ENCODE measurements at places on chromosomes 5 and 9.

GRCh38 chr9:8284884-8285283 lies 485.3 kb upstream of the DMAC1 start:
- DNase-seq = no peak

DNA sequence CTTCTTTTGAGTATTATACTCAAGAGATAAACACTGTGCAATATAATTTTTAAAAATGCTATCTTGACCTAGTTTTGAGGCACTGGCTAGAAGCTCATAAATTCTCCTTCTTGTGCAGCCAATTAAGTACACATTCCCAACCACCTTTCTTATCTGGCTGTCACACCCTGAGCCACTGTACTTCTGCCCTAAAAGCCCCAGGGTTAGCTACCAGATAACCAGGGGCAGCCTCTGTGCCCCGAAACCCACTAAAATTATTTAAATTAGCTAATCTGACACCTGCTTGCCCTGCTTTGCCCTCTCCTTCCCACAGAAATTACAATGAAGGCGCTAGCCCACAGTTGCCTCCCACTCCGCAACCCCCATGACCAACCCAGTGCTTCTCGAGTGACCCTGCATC lies 597.3 kb upstream of the TYRP1 start:
- no peak for DNase-seq

DNA sequence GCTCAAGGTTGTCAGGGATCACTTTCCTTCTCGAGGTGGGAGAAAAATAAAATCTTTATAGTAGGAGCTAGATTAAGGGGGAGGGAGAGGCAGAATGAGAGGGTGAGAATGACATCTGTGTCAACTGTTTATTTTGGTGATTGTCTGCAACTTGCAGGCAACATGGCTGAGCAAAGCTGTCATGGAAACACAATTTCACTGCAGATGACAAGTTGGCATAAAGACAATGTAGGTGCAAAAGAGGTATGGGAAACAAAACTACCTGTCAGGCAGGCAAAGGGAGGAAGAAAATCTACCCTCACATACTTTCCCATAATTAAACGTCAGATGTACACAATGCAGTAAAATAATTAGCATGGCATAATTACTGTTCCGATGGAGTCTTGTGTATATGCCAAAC lies 167.4 kb downstream of the SLIT3 start:
- no peak for DNase-seq

DNA sequence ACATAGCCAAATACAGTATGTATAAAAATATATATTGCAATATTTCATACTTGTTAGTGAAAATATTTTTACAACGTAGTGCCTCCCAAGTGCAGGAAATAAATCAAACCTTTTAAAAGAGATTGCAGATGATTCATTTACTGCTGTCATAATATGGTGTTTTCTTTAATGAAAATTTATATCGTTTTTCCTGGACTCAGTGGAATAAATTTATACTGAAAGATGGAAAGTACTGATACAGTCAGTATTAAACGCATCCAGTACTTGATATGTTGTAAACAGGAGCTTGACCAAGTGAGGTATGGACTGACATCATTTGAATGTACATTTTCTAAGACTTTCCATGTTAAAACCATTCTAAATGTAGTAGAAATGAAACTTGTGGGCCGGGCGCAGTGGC lies 143.4 kb upstream of the ZNF608 start:
- DNase-seq = no peak

DNA sequence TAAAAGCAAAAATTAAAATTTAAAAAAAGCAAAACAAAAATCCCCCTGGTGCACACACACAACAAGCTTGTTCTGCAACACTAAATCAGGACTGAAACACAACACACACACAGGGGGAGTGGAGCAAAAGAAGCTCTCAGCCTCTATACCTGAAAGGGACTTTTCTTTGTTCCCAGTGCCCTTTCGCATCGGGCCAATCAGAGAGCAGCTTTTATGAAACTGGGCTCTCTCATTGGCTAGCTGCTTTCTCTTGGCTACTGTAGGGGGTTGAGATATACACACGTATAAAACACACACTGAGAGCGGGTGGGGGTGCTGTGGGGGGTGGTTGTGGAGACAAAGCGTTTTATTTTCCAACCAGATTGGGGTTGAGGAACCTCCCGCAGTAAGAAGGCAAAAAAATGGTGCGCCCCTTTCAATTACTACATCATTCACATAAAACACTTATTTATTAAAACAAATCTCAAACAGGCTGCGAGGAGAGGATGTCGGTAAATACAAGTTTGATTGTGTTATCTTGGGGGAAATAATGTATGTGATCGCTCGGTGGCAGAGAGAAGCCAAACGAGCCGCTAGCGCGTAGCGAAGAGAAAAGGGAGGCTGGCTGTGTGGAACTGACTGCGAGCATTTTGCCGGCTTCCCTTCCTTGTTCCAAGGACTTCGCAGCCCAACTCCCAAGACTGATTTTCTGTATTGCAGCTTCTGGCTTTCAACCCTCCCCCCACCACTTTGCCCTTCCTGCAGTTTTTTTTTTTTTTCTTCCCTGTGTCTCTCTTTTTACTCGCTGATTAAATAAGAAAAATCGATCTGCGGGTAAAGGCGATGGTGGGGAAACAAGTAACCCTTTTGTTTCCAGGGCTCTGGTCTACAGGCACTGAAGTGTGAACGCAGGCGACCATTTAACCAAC lies 2.5 kb upstream of the ZNF608 start:
- DNase-seq = peak; percentile 95

DNA sequence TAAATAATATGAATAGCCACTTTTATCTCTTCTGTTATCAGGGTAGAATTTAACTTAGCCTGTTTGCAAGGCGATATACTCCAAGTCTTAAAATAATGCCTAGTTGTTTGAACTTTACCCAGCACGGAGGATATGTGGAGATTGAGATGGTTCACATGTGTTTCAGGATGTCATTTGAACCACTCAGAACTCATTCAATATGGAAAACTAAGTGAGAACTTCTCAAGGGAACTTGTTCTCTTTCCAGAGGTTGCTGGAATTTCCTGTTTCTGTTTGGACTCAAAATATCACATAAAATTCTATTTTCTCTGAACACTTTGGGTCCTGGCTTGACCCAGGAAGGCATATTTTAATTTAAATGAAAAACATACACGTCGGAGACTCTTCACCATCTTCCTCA lies 139.1 kb upstream of the MYO10 start:
- no peak for DNase-seq

GRCh38 chr5:112316006-112316405 lies 103.1 kb downstream of the EPB41L4A start:
- DNase-seq = no peak

DNA sequence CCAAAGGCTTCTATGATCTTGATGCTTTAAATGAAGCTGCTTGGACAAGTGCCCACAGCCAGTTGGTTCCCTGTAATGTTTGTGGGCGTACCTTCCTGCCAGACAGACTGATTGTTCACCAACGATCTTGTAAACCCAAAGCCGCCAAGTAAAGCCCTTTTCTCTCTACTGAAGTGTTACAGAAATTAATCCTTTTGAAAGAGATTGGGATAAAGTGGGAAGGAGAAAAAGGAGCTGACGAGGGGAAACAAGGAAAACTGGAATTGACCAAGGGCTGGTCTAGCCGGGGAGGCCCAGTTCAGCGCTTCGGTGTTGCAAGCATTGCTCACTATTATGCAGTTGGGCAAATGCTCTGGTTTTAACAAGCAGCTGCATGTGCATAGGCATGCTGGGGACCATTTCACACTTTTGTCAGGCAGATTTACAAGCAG lies 53.2 kb downstream of the ZNF474 start:
- peak; percentile 78 for DNase-seq

DNA sequence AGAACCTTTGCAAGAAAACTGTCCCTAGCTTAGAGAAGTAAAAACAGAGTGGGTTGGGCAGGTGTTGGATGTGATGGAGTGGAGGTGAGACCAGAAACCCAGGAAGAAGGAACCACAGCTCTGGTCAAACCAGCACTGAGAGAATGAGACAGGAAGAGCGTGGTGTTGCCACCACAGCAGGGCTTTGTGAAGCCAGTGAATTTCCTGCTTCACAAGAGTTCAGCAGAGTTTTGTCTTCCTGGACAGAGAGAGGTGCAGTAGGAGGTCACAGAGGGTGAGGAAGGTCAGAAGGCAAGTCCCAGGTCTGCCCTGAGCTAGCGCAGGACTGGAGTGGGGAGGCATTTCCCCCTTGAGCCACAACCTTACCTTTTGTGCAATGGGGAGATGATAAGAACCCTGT lies 2306.2 kb upstream of the ACO1 start:
- DNase-seq = no peak

DNA sequence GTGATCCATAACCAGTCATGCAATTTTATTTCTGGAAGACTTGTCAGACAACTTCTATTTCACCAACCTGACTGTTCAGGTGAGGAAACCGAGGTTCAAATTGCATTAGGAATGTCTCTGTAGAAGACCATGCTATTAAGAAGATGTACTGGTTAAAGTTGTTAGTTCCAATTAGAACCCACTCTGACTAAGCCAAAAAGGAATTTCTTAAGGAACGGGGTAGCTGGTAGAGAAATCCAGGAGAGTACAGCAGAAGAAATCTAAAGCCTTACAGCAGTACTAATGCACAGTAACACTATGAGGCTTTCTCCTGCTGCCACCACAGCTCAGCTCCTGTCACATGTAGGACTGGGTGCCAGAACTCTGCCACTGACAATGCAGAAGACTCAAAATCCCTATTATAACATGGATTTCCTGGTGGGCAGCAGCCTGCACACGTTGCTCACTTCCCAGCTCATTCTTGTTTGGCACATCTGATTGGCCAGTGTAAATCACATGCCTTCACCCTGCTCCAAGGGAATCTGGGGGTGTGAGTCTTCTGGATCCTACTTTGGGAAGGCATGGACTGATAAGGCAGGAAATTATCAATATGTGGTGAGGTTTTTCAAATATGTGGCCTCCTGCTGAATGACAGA lies 37.1 kb downstream of the CAST start:
- no peak for DNase-seq

GRCh38 chr5:172931001-172931536 lies 28.2 kb upstream of the RPL26L1 start:
- DNase-seq = peak; percentile 100

DNA sequence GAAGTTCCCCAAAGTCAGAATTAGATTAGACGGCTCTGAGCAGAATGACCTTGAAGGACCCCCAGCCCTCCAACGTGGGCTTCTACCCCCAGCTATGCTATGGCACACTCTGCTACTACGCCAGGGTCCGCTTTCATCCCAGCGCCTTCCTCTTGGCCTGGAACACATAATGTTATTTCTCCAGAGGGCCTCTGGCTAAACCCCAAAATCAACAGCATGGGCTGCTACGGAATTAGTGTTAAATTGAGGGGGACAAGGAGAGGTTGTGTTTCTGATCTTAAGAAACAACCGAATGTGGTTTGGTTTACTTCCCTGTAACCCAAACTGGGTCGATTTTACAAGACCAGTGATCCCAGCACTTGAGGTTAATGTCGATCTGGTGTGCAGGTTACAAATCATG lies 97.1 kb downstream of the ZNF618 start:
- DNase-seq = no peak

DNA sequence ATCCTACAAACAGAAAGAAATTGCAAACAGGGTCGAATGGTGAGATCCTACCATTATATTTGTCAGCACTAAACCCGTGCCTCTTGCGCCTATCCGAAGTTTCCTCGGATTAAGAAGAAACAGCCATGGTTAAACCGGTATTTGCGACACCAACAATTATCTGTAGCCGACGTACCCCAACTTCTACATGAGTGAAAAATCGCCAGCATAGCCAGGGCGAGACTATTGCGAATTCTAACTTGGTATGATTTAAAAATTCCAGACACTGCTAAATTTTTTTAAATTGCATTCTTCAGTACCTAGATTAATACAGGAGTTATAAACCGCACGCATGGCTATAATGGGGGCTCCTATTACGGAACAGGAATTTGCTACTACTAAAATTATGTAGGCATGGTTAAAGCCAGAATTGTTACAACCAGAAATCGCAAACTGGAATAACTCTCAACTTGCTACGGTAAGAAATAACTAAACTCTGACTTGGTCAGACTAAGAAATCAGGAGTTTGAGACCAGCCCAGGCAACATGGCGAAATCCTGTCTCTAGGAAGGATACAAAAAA lies 25.3 kb upstream of the ANXA2R start:
- DNase-seq = peak; percentile 71

- DNase-seq = no peak
Measured at GRCh38 chr5:132261881-132262845, 4.7 kb downstream of the PDLIM4 start.

DNA sequence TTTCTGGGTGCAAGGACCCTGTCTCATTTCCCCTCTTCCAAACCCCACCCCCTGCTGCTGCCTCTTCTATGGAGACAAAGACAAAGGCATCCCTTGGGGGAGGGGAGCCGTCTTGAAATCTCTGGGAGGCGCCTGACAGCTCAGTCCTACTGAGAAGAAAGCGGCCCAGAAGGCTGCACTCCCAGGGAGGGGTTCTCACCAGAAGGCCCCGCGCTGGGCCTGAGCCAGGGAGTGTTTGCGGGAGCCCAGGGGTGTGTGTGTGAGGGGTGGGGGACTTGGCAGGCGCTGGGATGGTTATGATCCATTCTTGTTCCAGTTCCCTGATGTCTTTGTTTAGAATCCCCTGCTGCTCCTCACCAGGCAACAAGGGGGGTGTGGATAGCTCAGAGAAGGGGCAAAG lies 45.7 kb upstream of the ALDH1B1 start:
- DNase-seq = no peak

DNA sequence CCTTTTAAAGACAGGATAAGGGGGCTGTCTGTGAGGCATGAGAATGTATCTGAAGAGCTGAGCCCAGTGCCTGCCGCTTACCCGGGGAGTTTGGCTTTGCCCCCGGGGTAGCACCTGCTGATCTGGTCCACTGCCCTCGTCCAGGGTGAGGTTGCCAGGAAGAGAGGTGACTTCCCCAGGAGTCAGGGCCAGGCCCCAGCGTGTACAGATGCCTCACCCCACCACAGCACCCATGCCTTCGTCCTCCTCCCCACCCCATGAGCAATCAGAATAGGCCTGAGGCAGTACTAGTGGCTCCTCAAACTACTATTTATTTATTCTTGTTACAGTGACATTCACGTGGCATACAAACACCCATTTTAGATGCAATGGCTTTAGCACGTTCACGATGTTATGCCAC lies 15.7 kb upstream of the AIF1L start:
- DNase-seq = no peak

- DNase-seq = no peak
Measured at GRCh38 chr5:153546566-153546965, 56.1 kb downstream of the GRIA1 start.

DNA sequence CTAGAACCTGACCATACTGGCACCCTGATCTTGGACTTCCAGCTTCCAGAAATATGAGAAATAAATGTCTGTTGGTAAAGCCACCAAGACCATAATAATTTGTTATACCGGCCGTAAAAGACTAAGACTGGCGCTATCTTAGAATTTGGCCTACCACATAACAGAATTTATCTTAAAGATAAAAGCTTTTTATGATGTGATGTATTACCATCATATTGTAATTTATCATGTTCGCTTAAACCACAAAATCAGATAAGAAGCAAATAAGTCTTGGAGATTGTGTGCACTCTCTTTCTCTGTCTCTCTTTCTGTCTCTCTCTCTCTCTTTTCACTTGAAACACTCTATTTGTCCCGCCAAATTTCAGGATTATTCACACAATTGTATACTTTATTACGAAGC lies 35.6 kb downstream of the FST start:
- DNase-seq = no peak

GRCh38 chr5:103255691-103256090 lies 2.9 kb upstream of the MACIR start:
- no peak for DNase-seq
